ENCODE measurements at places on chromosomes 3 and 15.

- DNase-seq = no peak
These were observed 126.2 kb downstream of the GALK2 start for GRCh38 chr15:49296258-49296657.

DNA sequence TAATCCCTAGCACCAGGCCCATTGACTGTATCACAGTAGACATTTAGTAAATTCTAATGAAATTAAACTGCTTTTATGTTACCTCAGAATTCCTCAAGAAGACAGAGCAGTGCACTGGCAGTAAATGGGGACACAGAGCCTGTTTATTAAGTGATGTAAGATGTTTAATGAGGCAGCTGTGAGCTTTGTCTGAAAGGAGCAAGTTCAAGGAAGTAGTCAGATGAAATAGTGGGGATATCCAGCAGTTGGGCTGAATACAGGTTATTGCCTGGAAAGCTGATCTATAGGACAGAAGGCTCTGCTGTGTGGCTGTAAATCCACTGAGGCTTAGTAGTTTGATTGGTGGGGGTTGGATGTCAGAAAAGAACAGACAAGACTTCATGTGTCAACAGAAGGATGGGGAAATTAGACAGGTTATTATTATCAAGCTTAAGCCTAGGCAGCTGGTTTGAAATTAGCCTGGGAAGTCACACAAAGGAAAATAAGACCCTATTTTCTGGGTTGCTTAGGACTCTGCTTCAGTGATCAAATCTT lies 62.2 kb downstream of the PFN2 start:
- DNase-seq = no peak

DNA sequence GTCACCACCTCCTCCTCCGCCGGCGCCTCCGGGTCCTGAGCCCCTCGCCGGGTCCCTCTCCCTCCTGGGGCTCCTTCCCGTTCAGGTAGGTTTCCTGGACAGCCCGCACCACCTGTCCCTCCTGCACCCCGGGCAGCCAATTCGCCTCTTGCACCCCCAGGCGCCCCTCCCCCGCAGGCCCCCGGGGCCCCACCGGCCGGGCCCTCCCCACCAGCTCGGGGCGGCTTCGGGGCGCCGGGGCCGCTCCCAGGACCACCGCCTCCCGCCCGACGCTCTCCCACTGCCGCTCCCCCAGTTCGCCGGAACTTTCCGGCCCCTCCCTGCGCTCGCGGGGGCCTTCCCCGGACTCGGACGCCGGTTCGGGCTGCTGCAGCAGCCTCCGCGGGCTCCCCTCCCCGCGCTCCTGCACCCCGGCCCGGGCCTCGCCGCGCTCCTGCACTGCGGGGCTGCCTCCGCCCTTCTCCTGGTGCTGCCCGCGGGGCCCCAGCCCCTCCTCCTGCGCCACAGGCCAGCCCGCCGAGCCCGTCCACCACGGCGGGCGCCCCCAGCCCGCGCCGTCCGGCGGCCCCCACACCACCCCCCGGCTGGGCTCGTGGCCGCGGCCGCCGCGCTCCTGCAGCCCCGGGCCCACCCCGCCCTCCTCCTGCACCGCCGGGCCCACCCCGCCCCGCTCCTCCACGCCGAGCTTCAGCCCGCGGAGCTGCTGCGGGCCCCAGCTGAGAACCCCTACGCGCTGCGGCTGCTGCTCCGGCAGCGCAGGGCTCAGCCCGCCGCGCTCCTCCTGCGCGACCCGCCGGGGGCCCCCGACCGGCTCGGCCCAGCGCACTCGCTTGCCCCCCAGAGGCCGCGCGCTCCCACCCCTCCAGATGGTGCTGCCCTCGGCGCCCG lies 587 bp upstream of the TNK2 start:
- no peak for DNase-seq

- no peak for DNase-seq
These were observed 293.0 kb upstream of the SOX14 start for GRCh38 chr3:137471130-137471529.

DNA sequence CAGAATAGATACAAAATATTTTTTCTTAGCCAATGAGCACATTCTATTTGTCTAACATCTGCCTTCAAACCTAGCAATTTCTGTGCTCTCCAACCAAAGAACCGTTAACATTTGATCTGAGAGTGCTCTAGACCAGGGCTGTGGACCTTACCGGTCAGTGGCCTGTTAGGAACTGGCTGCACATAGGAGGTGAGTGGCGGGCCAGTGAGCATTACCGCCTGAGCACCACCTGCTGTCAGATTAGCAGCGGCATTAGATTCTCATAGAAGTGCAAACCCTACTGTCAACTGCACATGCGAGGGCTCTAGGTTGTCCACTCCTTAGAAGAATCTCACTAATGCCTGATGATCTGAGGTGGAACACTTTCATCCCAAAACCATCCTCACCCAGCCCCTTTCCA lies 131.7 kb downstream of the CADM2 start:
- DNase-seq = no peak

DNA sequence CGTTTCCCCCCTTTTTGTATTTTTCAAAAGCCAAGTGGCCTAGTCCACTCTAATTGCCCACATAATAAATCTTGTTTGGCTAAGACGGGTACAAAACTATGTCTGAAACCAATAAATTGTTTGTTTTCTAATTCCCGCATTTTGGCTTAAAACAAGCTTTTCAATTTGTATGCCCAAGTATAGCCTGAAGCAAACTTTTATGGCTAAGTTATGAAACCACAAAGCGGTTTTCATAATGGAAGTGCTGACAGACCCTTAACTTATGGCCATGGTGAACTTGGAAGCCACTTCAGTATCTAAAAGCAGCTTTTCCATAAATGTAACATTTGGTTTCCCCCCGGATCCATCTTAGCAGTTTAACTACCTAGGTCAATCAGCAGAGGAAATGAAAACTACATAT lies 29.9 kb upstream of the POLR2M start:
- DNase-seq = no peak

DNA sequence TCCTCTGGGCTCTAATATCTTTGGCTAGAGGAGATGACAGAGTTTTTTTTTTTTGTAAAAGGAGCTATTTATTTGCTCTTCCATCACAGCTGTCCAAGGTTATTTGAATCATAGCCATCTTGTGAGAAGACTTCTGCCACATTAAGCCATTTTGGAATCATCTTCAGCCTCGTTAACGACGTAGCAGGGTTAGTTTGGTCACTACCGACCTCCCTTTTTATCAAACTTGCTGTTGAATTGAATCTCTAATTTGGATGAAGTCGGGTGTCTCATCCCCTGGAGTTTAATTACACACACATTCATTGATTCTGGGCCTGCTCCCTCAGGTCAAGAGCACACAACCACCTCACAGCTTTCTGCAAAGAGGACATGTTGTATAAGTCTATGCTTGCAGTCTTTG lies 238.7 kb downstream of the CPNE4 start:
- no peak for DNase-seq

DNA sequence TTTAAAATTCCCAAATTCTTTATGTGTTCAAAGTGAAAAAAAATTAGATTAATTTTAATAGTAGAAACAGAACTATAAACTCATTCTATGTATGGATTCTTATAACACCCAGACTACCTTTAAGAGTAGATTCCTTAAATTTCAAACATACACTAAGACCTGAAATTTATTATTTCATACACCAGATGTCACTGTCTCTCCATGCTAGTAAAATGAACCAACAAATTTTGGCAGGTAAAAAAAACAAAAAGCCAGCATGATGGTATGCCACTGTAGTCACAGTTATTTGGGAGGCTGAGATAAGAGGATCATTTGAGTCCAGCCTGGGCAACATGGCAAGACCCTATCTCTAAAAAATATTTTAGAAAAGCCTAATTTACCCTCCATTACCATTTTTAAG lies 461.3 kb upstream of the NAALADL2 start:
- DNase-seq = no peak

GRCh38 chr3:16426665-16427064 lies 86.8 kb downstream of the RFTN1 start:
- DNase-seq = no peak

DNA sequence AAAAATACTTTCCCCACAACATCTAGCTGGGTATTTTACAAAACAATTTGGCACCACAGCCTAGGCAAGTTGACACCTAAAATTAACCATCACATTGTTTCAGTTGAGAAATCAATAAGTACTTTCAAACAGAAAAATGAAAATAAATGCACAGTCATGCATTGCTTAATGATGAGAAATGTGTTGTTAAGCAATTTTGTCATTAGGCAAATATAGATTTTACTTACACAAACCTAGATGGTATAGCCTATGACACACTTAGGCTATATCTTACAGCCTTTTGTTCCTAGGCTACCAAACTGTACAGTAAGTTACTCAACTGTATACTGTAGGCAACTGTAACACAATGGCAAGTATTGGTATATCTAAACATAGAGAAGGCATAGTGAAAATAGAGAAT lies 608.6 kb upstream of the BCHE start:
- DNase-seq = no peak

GRCh38 chr15:90020936-90021507 lies 19.9 kb downstream of the ZNF710 start:
- no peak for DNase-seq

DNA sequence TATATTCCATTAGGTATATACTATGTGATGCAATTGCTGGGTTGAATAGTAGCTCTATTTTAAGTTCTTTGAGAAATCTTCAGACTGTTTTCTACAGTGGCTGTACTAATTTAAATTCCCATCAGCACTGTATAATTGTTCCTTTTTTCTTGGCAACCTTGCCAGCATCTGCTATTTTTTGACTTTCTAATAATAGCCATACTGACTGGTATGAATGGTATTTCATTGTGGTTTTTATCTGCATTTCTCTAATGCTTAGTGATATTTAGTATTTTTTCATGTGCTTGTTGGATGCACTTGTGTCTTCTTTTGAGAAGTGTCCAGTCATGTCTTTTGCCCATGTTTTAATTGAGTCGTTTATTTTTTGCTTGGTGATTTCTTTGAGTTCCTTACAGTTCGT lies 145.1 kb upstream of the PLSCR5 start:
- no peak for DNase-seq
